Cortex of kidney (tissue), 1 donor: ENCODE measurements at places on chromosomes 2 and 18.

GRCh38 chr2:22950431-22950830 lies 434.5 kb upstream of the KLHL29 start:
- no peak for DNase-seq

GRCh38 chr18:6865251-6865650 lies 135.7 kb downstream of the ARHGAP28 start:
- DNase-seq = no peak

DNA sequence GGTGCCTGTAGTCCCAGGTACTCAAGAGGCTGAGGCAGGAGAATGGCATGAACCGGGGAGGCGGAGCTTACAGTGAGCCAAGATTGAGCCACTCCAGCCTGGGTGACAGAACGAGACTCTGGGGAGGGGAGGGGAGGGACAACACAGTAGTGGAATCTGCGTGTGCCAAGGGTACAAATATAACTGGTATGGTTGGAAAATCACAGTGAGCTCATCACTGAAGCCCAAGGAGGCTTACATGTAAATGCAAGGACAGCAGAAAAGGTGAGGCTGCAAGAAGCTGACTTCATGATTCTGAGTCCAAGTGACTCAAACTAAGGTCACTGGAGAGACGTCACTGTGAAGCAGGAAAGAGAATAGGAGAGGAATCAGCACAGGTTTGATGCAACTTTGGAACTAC lies 9.2 kb downstream of the SEPTIN10 start:
- DNase-seq = no peak

GRCh38 chr2:241882091-241882625 lies 12.6 kb downstream of the RTP5 start:
- no peak for DNase-seq

GRCh38 chr2:174148833-174149232 lies 99.5 kb downstream of the OLA1 start:
- no peak for DNase-seq
